NCI-H1048 (cell line): ENCODE measurements at places on chromosomes 2 and 18.
A peak's percentile ranks its signal among the peaks of the same experiment; 100 is the strongest.

DNA sequence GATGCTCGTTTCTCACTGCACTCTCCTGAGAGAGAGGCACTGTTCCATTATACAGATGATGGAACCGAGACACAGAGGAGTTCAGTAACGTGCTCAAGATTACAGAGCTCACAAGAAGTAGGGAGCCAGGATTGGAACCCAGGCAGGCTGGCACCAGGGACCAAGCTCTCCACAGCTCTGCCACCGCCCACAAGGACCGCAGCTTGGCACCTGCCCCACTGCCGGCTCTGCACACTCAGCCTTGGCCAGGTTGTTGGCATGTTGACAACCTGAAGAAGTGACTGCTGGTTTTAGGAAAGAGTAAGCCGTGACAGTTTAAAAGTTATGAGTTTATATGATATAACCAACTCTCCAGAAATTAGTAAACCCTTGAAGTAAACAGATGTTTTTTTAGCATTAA lies 48.0 kb upstream of the ITM2C start:
- no peak for DNase-seq

- DNase-seq = no peak
These were observed 18.7 kb upstream of the NUP35 start for GRCh38 chr2:183105402-183106134.

DNA sequence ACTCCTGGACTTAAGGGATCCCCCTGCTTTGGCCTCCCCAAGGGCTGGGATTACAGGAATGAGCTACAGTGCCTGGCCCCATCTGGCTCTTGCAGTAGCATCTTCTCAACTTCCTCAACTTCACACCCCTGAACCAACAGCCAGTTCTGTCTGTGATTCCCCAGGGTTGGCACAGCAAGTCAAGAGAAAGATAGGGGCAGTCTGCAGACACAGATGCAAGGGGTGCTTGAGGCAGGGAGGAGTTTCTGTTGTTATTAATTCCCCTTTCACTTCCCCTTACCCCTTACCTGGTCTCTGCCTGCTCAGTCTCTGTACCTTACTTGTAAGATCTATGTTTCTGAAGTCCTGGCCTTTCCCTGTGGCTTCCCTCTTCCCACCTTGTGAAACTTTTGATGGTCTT lies 54.1 kb upstream of the MEX3C start:
- no peak for DNase-seq

DNA sequence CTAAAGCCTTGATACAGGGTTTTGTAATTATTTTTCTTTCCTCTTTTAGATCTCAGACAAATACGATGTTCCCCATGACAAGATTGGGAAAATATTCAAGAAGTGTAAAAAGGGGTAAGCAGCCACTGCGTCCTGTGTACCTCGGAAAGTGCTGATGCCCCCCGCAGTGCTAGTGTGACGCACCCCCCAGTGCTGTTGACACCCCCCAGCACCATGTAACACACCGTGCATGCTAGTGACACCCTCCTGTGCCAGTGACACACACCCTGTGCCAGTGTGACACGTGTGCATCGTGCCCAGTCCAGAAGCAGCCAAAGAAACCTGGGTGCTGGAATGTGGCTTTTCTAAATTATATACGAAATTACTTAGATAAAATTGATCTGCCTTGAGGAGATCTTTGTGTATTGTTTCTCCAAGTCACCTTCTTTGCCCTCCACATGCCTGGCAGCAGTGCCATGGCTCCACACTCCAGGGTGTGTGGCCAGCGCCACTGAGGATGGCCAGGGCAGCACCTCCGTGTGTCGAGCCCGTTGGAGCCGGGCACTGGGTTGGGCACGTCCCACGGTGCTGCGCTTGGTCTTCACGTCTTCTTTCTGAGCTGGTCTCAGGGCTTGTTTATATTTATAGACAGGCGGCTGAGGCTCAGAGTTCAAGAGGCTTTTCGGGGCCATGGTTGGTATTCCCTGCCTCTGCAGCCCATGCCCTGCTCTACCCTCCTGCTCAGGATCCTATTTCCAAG lies 44.3 kb upstream of the KLF11 start:
- DNase-seq = no peak

- no peak for DNase-seq
These were observed 2.8 kb upstream of the TMEM131 start for GRCh38 chr2:97998431-97999005.

DNA sequence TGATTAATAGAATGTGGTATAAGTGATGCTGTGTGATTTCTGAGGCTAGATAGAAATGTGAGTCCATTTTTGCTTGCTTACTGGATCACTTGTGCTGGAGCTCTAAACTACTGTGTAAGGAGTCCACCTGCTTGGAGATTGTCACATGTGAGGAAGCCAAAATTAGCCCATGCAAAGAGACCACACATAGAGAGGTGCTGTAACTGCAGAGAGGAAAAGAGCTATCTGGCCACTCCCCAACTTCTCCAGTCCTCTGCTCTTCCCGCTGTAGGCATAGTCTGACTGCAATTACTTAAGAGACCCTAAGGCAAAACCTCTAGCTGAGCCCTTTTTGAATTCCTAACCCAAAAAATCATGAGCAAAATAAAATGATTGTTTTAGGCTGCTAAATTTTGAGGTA lies 120.6 kb upstream of the FBXO11 start:
- no peak for DNase-seq

DNA sequence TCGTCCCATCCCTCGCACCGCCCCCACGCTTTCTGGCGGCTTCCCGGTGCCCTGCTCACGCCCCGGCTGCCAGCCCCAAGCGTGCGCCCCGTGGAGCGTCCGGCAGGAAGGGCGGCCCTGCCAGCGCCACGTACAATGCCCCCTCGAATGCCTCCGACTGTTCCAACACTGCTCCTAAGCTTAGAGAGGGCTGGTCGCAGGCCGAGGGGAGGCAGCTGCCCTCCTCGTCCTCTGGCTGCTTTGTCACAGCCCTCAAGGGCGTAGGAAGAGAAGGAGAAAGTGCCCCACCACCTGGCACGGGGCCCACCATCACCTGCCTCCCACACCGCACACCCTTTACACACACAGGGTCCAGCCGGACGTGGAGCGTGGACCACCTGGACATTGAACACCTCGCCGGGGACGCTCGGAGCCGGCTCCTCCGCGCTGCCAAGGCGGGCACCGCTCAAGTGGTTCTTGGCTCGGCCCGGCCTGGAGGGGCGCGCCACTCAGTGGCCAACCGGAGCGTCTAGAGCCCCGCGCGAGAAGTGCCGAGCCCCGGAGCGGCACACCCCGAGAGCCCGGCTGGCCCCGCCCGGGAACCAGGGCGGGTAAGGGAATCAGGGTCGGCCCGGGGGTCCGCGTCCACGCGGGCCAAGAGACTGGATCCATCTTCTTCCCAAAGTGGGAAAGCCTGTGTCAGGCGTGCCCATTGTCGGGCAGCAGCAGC lies 830 bp downstream of the DNER start:
- no peak for DNase-seq

DNA sequence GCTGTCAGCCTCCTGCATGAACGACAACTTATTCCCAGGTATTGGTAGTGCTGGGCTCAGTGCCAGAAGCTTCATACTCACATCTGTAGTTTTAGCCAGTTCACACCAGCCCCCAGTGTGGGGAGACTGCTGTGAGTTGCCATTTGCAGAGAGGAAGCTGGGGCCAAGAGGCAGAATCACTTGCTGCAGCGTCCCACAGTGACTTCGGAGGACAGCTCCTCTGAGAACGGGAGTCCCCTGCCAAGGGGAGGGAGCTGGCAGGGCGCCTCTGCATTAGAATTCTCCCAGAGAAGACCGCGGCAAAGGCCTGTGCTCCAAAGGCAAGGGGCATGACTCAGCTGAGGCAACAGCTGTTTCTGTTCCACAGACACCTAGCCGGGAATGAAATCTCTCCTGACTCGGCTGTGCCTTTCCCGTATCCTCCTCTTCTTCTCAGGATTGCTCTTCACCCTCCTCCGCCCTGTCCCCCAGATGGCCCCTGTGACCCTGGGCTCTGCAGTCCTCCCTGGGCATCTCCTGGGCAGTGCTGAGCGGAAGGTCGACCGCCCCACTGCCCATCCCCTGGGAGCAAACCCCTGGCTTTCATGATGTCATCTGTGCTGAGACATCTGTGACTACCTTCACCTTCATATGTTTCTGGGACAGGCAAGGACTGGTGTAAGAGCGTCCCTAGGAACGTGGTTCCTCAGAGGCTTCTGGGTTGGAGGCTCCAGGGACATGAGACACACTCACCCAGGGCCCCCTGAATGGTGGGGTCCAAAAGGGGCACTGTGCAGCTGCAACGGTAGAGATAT lies 18.0 kb downstream of the MAL start:
- no peak for DNase-seq

DNA sequence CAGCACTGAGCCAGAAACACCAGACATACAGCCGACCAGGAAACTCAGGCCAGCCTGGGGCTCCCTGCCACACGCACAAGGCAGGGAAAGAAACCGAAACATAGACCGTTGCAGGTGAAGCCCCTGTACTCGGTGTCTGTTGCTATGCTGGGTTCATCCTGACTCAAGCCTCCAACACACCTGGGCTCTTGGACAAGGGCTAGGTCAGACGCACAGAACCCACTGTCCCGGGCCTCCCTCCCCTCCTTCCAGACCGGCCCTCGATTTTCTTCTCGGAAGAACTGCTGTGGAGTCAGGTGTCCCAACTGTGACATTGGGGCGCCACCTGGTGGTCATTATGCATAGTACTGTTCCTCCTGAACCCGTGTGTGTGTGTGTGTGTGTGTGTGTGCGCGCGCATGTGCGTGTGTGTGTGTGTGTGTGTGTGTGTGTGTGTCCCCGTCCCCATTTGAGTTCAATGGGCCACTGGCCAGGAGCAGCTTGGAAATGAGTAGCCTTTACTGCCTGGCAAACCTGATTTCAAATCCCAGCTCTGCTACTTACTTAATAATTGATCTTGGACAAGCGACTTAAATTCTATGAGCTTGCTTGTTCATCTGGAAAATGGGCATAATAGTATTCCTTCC lies 55.4 kb upstream of the GLI2 start:
- DNase-seq = peak; percentile 74

DNA sequence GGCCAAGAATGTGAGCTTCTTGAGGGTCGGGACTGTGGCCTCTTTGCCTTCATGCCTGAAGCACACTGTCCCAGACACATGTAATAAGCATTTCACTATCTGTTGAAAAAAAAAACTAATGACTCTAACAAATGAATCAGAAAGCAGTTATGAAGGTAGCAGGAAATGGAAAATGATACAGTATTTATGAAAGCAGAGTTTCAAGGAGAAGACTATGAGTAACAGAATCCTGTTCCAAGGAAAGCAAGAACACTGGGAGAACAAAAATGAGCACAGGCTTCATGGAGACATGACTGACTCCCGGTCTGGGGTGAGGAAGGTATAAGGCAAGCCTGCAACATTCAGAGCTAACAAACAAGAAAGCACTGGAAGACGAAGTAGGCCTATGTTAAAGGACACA lies 190.8 kb downstream of the RNF152 start:
- no peak for DNase-seq

- DNase-seq = no peak
These were observed 135.4 kb downstream of the BCL2 start for GRCh38 chr18:63183952-63184770.

DNA sequence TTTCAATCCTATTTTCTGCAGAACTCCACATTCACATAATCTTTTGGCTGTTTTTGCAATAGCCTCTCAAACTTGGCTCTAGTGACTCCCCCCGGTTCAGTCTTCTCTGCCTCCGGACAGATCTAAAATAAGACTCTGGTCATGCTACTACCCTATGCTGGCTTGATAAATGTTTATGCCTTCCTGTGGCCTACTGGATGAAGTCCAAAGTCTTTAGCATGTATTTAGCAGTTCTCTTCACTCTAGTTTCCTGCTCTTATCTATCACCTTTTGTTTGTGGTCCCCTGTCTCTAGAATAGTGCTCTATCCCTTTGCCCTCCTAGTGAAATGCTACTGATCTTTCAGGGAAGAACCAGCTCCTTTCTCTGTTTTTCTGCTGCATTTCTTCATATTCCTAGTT lies 14.4 kb downstream of the ADCYAP1 start:
- DNase-seq = no peak

DNA sequence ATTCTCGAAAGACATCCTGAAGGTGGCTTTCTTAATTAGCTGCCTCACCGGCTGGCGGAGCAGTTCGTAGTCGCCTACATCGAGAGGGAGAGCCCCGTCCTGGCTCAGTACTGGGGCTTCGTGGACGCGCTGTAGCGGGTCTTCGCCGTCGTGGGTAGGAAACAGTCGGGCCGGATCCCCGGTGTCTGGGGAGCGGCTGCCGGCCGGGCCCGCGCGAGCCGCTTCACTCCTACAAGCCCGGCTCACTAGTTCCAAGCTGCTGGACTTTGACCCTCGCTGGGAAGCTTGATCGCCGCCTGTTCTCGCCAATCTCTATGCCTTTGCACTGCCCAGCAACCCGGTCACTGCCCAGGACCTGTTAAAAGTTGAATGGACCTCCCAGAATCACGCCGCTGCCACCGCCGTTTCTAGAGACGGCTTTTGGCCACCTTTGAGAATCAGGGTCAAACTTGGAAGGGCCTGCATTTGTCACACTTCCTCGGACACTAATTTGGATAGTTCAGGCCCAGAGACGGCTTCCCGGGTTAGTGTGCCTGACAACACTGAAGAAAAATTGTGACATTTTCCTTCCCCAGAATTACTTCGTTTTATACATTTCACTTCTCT lies 41.4 kb upstream of the AKAIN1 start:
- DNase-seq = no peak

GRCh38 chr2:41482659-41483058 lies 565.2 kb upstream of the PKDCC start:
- no peak for DNase-seq

GRCh38 chr18:42185486-42185885 lies 230.5 kb downstream of the PIK3C3 start:
- DNase-seq = no peak

- DNase-seq = no peak
These were observed 352.6 kb upstream of the DLGAP1 start for GRCh38 chr18:4807604-4808293.

DNA sequence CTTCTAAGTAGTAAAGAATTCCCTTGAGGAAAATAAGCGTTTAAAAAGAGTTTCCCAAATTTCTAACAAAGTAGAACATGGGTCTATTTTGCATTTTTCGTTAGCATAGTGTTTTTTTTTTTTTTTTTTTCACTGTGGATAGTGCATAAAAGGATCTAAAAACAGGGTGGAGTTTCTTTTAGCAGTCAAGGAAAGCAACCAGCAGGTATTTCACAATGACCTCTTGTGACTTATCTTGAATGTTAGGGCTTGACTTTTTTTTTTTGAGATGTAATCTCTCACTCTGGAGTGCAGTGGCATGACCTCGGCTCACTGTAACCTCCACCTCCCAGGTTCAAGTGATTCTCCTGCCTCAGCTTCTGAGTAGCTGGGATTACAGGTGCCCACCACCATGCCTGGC lies 14.9 kb upstream of the DGKD start:
- DNase-seq = no peak

DNA sequence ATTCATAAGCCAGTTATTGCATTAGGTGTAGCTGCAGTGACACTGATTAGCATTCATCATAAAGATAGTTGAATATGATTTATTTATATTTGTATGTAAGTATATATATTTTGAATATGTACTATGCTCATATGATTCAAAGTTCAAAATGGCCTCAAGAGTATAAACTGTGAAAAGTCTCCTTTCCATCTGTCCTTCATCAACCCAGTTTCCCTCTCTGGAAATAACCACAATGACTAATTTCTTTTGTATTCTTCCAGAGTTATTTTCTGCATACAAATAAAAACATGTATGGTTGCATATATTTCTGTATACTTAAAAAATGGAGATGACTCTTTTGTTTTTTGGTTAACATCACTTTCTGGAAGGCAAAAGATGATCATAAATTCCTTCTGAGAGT lies 95.2 kb downstream of the CAMKMT start:
- no peak for DNase-seq

GRCh38 chr2:217386041-217386440 lies 526.2 kb upstream of the TNP1 start:
- no peak for DNase-seq
